ENCODE measurements at places on chromosomes 12 and 14.

GRCh38 chr14:61290701-61291100, 9.6 kb upstream of the TMEM30B start:
- DNase-seq, result no peak

GRCh38 chr12:75868501-75868900, 163.1 kb downstream of the PHLDA1 start:
- no peak for DNase-seq

- DNase-seq, result no peak
These were observed 165.8 kb downstream of the CALM1 start for GRCh38 chr14:90562652-90563051.

- DNase-seq, result no peak
These were observed 397.6 kb downstream of the LRFN5 start for GRCh38 chr14:42004321-42004720.

- no peak for DNase-seq
These were observed 63.9 kb upstream of the GALNT9 start for GRCh38 chr12:132393245-132393795.
